PC-9 (cell line): ENCODE measurements at places on chromosomes 5 and 9. TPM values are rescaled to one million over a fixed set of nuclear protein-coding genes. Genes with fewer than 3 reads are reported as not detected.

GRCh38 chr5:154997746-154998145 lies 15.8 kb upstream of the KIF4B start:
- peak; percentile 68 for DNase-seq

- DNase-seq, result no peak
These were observed 148.7 kb downstream of the CDK5RAP2 start for GRCh38 chr9:120431268-120431667.

DNA sequence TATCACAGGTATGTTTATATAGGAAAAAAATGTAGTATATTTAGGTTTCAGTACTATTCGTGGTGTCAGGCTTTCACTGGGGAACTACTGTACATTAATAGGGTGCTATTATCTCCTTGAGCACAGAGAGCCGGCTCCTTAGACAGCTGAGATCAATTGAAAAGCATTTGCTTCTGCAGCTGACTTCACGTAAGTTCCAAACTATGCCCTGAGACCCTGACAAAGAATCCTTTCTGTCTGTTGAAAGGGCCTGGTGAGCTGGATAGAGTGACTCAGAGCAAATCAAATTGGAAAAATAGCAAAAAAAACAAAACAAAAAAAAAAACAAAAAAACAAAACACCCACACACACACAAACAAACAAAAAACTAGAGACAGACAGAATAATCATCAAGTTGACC lies 652.0 kb downstream of the MTRR start:
- no peak for DNase-seq

- DNase-seq, result no peak
These were observed 239.7 kb upstream of the ZNF608 start for GRCh38 chr5:124986170-124986569.

GRCh38 chr5:167945542-167946384 lies 345.7 kb upstream of the WWC1 start:
- peak; percentile 95 for DNase-seq

The MPDZ gene
- 10.8 and 15.3 TPM in 2 replicates for total RNA-seq

The PCDHB8 gene
- total RNA-seq, result not detected in 2 replicates

DNA sequence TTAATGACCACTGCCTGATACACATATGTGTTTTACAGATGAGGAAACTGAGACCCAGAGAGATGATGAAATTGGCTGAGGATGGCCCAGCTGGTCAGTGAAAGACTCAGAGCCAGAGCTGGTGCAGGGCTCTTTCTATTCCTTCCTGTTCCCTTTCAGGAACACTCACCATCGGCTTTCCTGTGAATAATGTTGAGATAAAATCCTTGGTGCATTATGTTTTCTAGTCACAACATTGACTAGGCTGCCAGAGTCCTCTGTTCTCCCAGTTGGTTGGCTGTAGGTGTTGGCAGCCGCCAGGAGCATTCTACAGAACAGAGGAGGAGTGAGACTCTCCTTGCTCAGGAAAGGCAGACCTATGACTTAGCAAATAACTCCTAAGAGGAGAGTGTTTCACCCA lies 14.8 kb downstream of the TGFBI start:
- no peak for DNase-seq

- no peak for DNase-seq
These were observed 22.5 kb upstream of the ARL14EPL start for GRCh38 chr5:116009806-116010205.

DNA sequence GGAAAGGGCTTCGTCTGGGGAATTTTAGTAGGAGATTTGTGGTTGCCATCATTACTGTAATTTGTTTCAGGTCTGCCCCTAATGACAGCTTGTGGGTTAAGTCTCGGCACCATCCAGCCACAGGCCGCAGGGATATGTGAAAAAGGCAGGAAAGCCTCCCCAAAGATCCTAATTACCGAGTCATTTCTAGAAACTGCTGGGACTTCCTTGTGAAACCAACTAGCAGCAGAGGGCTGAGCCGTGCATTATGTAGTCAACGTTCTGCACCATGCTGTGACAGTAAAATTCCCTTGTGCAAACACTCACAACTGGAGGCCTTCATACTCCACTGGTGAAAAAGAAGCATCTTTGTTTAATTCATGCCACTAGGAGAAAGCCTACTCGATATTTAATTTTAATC lies 230.3 kb downstream of the MPDZ start:
- DNase-seq, result no peak

The NTRK2 gene
- not detected in 2 replicates for total RNA-seq

DNA sequence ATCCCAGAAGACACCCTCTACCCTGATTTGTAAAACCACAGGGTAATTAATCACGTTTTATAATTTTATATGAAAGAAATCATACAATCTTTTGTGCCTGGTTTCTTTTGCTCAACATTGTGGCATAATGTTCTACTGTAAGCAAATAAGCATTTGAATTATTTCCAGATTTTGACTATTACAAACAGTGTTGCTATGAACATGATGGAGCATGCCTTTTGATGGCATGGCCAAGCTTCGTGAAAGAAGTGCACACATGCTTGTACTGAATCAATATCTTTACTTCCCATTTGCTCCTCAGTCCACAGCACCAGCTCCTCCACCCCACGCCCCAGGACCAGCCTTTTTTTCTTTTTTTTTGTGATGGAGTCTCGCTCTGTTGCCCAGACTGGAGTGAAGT lies 29.9 kb downstream of the ACSL6 start:
- DNase-seq, result no peak

- no peak for DNase-seq
These were observed 156.6 kb upstream of the DMRT1 start for GRCh38 chr9:684941-685340.

DNA sequence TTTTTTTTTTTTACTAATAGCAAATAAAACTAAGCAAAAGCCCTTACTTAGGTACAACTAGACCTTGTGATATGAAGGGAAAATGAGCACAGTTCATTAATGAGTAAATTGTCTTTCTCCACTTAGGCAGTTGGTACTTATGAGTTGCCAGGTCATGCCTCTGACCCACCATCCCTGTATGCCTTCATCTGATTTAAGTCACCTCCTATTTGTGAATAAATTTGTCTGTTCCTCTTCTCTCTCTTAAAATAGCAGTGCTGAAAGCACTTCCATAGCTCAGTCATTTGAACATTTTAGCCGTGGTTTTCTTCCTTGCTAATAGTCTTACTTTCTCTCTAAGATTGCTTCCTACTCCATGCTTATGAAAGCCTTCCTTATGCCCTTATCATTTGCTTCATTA lies 61.4 kb downstream of the SLC44A1 start:
- DNase-seq, result no peak

DNA sequence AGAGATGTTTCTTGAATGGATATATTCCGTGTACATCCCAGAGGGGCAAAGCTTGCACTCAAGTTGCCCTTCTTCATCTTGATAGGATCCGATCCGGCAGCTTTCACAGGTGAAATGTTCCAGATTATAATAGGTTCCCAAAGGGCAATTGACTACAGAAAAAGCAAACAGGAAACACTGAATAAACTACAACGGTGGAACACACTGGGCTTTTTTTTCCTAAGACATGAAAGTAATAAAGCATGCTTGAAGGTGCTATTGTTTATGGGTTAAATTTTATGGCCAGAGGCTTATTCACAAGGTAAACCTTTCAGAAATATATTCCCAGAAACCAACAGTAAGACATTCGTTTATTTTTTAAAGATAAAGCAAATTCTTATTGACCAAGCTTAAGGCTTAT lies 110.6 kb downstream of the SVEP1 start:
- no peak for DNase-seq

- peak; percentile 50 for DNase-seq
These were observed 23.7 kb downstream of the ACTL7A start for GRCh38 chr9:108885643-108886348.

- no peak for DNase-seq
These were observed 4.0 kb downstream of the MAT2B start for GRCh38 chr5:163509291-163509951.

- DNase-seq, result no peak
These were observed 58.6 kb downstream of the BARX1 start for GRCh38 chr9:93896496-93897033.
